ENCODE measurements at places on chromosomes 2 and 18.

- DNase-seq, result no peak
Measured at GRCh38 chr2:32977228-32977758, 30.5 kb downstream of the LTBP1 start.

- no peak for DNase-seq
Measured at GRCh38 chr2:116435648-116436047, 1378.8 kb upstream of the DDX18 start.

DNA sequence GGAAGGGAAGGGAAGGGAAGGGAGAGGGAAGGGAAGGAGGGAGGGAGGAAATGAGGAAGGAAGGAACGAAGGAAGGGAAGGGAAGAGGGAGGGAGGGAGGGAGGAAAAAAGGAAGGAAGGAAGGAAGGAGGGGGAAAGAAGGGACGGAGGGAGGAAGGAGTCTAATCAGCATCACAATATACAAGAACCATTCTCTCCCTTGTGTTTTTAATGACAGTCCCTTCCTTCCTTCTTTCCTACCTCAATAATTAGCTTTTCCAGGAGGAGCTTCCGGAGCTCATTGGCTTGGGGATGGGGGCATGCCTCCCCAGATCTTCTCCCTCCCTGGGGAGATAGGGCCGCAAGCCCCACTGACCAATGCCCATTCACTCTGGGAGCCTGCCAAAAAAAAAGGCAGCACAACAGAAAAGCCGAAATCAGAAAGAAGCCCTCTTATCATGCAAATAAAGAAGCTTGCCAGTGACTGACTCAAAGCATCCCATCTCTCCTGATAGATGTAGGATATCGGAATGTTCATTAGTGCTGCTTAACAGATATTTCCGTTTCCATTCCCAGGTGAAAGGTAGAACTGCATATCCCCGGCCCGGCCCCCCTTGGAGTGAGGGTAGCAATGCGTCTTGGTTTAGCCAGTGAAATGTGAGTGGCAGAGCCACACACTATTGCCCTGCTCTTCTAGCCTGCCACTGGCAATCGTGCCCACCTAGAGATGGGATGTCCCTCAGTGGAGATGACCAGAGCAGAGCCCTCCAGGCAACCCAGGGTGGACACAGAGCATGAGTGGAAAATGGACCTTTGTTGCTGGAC lies 17.8 kb upstream of the SMAD7 start:
- DNase-seq, result no peak

- no peak for DNase-seq
Measured at GRCh38 chr2:197238043-197238365, 72.6 kb downstream of the ANKRD44 start.

DNA sequence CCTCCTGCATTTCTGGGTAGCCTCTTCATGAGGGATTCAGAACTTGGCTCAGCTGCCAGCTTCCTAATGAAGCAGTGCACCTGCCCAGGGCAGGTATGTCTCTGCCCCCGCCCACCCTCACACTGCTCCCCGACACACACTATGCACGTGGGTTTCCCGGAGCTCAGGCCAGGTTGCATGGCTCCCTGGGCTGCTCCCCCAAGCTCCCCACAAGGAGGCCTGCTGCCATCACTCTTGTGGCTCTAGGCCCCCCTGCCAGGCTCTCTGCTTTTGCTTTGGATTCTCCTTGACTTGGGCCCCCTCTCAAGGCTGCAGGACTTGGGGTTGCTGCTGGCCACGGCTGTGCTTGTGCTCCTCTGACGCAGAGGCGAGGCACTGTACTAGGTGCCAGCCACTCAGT lies 43.6 kb downstream of the ADD2 start:
- DNase-seq, result no peak

DNA sequence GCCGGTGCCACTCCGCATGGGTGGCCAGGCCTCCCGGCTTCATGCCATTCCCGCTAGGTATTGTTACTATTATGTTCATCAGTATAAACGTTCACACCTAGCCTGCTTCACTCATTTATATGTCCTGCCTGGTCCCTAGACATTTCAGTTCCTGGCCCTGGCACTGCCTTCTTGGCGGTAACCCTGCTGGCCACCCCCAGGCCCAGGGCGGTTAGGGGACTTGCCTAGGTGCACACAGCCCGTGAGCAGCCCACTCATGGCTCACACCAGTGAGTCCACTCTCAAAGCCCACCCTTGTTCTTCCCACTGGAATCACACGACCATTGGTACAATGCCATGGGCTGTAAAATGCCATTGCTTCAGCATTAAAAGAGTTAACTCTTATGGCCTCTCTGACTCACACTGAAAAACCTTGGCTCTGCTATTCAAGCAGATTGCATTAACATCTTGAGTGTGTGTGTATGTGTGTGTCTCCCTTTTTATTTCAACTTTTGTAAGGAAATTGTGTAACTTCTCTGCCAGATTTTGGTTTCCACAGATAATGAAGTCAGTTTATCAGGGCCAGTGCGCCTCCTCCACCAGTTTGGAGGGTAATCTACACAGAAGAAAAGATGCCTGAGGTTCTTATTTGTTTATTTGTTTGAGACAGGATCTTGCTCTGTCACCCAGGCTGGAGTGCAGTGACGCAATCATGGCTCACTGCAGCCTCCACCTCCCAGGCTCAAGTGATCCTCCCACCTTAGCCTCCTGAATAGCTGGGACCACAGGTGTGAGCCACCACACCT lies 74.2 kb downstream of the RAB31 start:
- no peak for DNase-seq

DNA sequence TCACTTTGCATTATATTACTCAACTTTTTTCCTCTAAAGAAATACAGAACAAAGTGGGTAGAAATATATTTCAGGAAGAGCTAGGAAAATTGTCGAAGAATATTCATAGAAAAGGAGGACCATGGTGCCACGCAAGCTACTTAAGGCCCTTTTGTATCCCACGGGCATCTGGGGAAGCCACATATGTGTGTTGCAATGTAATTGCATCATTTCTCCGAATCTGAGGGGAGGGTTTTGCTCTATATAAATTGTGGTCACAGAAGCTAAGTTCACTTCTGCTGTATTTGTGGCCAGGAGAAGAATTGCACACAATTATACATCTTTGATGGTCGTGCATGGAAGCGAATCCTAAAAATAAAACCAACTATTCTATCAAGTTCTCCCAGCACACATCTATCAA lies 360.3 kb downstream of the IRS1 start:
- no peak for DNase-seq

GRCh38 chr18:80137976-80138375 lies 28.9 kb downstream of the ADNP2 start:
- DNase-seq, result no peak

DNA sequence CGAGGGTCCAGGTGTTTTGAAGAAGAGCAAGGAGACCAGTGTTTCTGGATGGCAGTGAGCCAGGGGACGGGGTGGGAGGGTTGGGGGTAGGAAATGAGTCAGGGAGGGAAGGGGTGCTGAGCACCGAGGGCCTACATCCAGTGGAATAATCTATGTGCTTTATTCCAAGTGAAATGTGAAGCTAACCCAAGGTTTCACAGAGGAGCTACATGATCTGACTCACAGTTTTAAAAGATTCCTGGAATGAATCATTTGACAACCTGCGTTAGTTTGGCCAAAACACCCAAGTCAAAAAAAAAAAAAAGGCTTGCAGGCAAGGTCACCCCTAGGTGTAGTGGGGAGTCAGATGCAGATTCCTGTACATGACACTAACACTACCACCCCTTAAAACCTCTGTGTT lies 419.7 kb upstream of the MEX3C start:
- no peak for DNase-seq

DNA sequence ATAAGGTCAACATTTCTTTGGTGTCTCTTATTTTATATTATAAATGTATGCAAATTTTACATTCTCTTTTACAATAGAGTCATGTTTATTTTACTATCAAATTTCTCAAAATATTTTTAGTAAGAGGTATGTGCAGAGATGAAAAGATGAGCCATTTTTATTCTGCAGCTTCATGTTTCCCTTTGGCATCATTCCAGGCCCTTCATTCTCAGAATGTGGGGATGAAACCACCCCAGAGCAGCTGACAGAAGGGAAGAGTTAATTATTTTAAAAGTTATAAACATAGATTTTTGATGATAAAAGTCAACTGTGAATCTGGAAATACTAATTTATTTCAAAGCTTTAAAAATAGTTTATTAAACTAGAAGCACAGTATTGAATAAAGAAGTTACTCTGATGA lies 12.8 kb upstream of the FSHR start:
- DNase-seq, result no peak

- peak; percentile 8 for DNase-seq
Measured at GRCh38 chr2:135052997-135053474, 944 bp downstream of the RAB3GAP1 start.

DNA sequence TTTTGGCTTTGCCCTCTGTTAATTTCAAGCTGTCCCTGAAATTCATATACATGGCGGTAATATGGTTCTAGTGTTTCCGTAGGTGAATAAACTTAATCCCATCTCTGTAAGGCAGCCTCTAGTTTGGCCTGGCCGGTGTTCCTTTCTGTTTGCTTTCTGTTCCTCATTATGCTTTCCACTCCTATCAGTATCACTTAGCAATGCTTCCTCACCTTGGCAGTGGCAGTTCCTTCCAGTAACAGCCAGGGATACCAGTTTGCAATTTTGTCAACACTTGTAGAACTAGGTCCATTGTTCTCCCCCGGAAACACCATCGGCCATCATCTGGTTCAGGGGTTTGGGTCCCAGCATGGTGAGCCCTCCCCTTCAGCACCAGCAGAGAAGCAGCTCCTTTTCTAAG lies 18.2 kb upstream of the TNP1 start:
- DNase-seq, result no peak

- no peak for DNase-seq
Measured at GRCh38 chr2:161415034-161415986, 787 bp upstream of the TBR1 start.

- peak; percentile 19 for DNase-seq
Measured at GRCh38 chr18:22391407-22392345, 26.0 kb downstream of the CTAGE1 start.

- no peak for DNase-seq
Measured at GRCh38 chr2:234479465-234479864, 17.4 kb downstream of the ARL4C start.

- no peak for DNase-seq
Measured at GRCh38 chr2:130949954-130950353, 113.2 kb downstream of the ARHGEF4 start.

DNA sequence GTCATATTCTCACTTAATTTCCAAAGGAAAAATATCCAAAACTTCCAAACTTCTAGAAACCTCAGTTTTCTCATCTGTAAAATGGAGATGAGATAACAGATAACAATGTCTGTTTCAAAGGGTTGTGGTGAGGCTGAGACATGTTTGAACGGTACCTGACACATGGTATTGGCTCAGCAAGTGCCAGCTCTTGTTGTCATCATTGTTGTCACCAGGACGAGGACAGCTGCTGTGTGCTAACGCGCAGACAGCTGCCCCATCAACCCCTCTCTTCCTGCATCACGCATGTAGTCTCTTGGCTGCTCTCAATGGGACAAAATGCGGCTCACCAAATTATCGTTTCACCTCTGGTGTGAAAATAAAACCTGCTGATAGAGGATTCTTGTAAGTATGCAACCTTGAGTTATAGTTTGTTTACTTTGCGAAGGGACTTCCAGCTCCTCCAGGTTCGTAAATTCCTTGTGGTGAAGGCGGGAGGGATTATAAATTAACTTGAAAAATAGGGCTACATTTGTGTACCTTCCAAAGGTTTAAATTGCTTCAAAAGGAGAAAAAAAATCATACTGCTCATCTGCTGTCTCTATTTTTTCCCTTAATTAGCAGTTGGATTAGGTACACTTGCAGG lies 605.4 kb downstream of the BCL11A start:
- DNase-seq, result no peak

GRCh38 chr18:7681298-7681697 lies 114.2 kb downstream of the PTPRM start:
- DNase-seq, result no peak

DNA sequence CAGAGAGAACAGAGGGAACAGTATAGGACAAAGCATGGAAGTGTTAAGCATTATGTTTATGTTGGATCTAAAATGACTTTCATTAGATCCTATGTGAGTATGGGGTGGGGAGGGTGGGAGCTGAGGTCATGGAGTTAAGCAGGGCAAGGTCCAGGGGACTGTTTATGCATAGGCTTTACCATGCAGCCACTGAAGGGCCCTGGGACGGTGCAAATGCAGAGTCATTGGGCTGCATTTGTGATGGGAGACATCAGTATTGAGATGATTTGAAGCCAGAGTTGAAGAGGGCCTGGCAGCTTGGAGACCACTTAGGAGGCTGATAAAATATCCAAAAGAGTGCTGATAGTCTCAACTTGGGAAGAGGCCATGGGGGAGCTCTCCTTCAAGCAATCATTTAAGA lies 22.7 kb downstream of the IL1RL2 start:
- no peak for DNase-seq

GRCh38 chr18:55435592-55435991 lies 152.4 kb downstream of the TCF4 start:
- DNase-seq, result no peak

DNA sequence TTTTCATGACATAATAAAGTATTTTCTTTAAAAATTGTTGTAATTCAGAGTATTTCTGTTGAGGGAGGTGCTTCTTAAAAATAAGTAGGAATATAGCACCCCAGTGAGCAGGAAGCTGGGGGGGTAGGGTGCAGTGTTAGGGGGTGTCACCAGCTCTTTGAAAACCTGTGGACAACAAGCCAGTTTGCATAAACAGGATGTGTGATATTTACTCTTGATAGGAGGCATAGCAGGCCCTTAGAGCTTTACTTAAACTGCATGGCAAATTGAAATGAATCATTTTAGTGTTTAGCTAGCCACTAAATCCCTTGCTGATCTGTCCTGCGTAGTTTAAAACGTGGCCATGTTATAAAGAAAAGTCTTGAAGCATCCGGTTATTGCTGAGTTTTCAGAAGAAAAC lies 8.4 kb downstream of the TGIF1 start:
- DNase-seq, result no peak

GRCh38 chr2:98482362-98482761 lies 37.7 kb downstream of the INPP4A start:
- DNase-seq, result no peak

GRCh38 chr2:48812416-48812815 lies 56.9 kb upstream of the LHCGR start:
- no peak for DNase-seq

- DNase-seq, result no peak
Measured at GRCh38 chr18:76479351-76480238, 15.4 kb downstream of the ZNF516 start.

- no peak for DNase-seq
Measured at GRCh38 chr2:16073471-16073870, 133.1 kb downstream of the MYCN start.

DNA sequence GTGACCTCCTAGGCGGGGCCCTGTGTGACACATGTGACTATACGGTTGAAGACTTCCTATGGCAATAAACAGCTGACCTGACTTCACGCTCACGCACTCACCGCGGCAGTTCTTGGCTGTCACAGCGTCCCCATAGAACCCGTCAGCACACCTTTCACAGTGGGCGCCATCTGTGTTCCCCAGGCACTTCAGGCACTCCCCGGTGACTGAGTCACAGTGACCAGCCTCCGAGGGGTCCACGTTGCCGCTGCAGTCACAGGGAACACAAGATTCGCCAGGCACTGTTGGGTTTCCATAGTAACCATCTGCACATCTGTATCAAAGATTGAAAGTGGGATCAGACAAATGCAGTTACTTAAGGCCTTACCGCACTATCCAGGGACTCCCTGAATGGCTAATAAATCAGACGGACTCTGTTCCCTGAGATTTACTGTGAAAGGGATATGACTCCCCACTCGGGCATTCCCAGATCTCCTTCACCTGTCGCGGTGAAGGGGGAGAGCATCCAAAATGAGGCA lies 94.5 kb downstream of the LAMA1 start:
- DNase-seq, result no peak

Data from activated T-cell treated with anti-CD3 and anti-CD28 coated beads, Interleukin-2, amount 50 U/mL, for 4 hours (primary cell).